ENCODE measurements at places on chromosomes 4 and X.

DNA sequence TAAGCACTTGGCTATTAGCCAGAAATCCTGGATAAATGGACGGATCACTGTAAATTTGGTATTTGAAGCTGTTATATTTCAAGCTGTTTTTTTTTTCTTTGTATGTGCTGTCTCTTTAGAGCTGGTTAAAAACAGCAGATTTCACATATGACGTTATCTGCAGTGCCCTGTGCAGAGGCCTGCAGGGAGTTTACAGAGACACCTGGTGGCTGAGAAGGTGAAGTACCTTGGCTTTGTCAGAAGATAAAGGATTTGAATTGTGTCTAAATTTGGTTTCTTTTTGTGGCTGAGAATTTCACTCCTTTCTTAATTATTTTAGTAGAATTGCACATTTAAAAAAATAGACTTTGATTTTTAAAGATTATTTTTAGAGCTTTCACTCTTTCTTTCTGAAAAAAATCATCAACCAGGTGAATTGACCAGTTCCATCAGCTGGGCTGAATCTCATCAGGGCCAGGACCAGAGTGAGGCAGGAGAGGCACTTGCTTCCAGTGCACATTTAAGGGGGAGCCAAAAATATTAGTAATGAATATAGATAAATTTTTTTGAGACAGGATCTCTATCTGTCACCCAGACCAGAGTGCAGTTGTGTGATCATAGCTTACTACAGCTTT is 9.6 kb upstream of the CHRNA9 start:
- DNase-seq: peak; percentile 64

DNA sequence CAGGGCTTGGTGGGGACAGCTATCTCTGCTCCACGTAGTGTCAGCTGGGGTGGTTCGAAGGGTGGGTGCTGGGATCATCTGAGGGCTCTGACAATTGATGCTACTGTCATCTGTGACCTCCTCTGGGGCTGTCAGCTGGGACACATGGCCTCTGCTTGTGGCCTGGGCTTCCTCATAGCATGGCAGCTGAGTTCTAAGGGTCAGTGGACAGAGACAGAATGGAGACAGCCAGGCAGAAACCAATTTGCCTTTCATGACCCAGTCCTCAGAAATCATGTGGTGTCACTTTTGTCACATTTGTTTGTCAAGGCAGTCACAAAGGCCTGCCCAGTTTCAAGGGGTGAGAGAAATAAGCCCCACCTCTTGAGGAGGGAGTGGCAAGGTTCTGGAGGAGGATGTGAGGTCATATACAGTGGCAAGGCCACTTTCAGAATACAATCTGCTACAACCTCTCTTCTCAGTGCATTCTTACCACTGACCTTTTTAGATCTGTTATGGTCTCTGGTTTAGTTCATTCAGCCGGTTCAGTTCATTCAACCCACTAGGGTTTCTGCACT is 103.6 kb upstream of the BCOR start:
- DNase-seq: no peak

DNA sequence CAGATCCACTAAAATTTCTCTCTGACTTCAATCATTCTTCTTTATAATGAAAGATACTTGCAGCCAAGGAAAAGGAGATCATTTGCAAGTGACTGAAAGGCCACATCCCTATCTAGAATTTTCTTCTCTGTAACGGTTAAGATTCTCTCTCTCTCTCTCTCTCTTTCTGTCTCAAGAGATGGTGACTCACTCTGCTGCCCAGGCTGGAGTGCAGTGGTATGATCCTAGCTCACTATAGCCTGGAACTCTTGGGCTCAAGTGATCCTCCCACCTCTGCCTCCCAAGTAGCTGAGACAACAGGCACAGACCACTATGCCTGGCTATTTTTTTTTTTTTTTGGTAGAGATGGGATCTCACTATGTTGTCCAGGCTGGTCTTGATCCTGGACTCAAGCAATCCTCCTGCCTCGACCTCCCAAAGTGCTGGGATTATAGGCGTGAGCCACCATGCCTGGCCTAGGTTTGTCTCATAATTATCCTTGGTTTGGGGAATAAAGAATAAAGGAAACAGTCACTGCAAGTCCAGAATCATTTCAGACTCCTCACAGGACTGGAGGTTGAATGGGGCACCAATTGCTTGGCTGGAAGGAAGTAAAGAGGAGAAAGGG is 33.3 kb upstream of the GALNT7 start:
- no peak for DNase-seq

GRCh38 chr4:52595001-52595400 is 64.1 kb downstream of the USP46 start:
- no peak for DNase-seq

- no peak for DNase-seq
Observed at GRCh38 chr4:173367946-173368345, 2.8 kb upstream of the SAP30 start.

DNA sequence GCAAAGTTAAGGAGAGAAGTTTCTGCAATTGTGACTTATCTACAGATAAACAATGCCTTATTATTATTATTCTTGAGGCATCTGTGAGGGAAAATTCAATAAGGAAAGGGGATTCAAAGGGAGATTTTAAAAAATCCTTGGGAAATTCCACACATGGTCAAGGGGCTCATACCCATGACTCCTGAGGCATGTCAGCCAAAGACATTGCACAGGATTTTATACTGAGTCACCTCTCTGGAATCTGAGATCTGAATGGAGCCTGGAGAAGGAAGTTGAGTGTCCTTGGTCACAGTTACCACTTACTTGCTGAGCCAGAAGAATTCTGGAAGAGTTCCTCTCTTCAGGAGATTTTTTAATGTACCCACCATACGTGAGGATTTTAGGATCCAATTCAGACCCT is 14.4 kb upstream of the CXCL8 start:
- DNase-seq: no peak

GRCh38 chrX:22406201-22406737 is 133.6 kb downstream of the CBLL2 start:
- no peak for DNase-seq

GRCh38 chrX:154443992-154444754 is at the start of gene FAM50A:
Gene FAM50A (plus strand): TSS chrX:154444141. CDS start chrX:154444236, 95 bp downstream.
- peak; percentile 68 for DNase-seq

GRCh38 chr4:70703619-70704214 is 15.4 kb downstream of the UTP3 start:
- no peak for DNase-seq

- DNase-seq: no peak
Observed at GRCh38 chr4:101254776-101255175, 92.5 kb downstream of the PPP3CA start.

GRCh38 chr4:186144946-186145569 is 40.6 kb downstream of the FAM149A start:
- DNase-seq: no peak

- DNase-seq: no peak
Observed at GRCh38 chr4:1777822-1778641, 15.1 kb upstream of the FGFR3 start.

DNA sequence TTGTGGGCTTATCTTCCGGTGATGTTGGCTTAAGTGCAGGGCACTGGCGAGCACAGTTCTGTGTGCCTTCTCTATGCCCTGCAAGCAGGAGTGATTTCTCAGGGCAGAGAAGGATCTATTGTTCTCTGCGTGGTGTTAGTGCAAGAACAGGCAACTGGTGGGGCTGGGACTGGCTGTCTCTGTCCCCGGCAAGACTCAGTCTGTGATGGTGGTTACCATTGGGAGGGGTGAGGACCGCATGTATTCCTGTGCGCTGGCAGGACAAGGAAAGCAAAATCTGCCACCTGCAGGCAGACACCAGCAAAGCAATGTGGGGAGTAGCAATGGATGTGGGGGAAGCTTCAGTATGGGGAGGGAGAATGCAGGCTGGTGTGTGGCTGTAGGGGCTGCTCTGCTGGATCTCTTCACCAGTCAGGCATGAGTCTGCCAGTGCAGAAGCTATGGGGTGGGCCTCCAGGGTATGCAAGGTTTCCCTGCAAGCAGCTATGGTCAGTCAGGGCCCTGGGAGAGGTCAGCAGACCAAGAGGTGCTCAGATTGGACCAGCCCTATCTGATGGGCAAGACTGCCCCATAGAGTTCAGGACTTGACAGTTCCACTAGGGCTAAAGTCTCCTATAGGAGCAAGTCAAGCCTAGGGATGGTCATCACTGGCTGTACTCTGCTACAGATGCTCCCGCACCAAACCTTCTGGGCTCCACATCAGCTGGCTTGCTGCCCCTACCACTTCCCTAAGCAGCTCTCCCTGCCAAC is 16.8 kb downstream of the PF4 start:
- no peak for DNase-seq

DNA sequence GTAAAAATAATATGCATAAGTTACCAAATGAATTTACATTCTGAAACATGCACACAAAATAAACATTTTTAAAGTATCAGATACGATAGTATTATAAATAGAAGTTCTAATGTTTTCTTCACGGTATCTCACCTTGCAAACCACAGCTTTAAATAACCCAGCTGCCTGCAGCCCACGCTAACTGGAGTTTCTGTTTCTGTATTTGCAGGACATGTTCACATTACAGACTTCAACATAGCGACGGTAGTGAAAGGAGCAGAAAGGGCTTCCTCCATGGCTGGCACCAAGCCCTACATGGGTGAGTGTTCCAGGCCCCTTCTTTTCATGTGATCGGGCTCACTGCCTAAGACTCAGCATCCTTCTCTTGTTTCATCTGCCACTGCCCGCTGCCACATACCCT is 291.7 kb downstream of the EVC2 start:
- no peak for DNase-seq

GRCh38 chr4:112731715-112732114 is 94.8 kb downstream of the LARP7 start:
- DNase-seq: no peak

GRCh38 chrX:102765809-102766208 is 45.3 kb downstream of the GPRASP3 start:
- DNase-seq: no peak

DNA sequence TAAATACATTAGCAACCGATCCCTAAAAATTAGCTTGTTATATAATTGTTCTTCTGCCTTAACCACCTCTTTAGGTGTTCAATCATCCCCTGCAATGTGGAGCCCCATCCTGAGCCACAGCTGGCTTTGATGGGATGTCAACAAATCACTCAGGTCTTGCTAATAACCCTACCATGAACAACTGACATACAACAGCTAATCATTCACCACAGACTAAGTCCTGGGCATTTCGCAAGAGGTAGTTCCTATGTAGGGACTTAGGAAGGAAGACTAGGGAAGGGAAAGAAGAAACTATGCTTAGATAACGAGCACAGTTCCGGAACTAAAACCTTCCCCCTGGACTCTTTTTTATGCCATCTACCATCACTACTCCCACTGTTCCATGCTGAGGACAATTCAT is 63.6 kb upstream of the PTCHD1 start:
- no peak for DNase-seq

- DNase-seq: no peak
Observed at GRCh38 chr4:80010316-80010715, 62.7 kb downstream of the ANTXR2 start.

GRCh38 chr4:84878090-84878489 is 88.4 kb downstream of the WDFY3 start:
- no peak for DNase-seq

DNA sequence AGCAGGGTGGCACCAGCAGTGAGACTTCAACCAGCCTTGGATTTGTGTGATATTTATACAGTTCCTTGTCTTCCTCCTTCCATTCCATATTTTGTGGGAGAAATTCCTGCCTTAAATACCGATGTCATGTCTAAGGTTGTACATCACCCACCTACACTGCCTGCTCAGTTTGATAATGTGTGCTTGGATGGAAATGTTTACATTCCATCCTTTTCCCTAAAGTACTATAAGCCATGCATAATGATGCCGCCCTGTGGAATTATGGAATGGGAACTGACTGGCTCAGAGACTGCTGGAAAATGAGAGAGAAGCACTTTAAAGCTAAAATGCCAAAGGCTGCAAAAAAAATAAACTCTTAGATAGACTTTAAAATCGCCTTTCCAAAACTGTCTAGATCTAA is 11.3 kb upstream of the GLUD2 start:
- no peak for DNase-seq

DNA sequence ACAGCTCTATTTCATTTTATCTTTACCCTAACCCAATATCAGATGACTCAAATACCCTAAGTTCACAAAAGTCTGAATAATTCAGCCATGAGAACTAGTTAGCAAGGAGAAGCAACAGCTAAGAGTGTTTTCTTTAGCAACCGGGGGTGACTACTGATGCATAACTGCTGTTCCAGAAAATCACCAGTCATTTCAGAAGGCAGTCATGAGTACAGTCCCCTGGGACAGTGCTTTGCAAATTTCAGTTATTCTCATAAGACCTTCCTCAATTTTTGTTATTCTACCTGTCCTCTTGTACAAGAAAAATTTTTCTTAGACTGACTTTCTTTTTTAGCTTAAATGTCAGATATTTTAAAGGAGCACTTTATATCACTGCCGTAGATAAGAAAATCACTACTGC is 16.4 kb downstream of the BANK1 start:
- DNase-seq: no peak

- no peak for DNase-seq
Observed at GRCh38 chr4:40446839-40447238, 111.7 kb downstream of the CHRNA9 start.

- no peak for DNase-seq
Observed at GRCh38 chrX:22116605-22117546, 84.8 kb downstream of the PHEX start.

- DNase-seq: no peak
Observed at GRCh38 chrX:119481323-119481801, 13.1 kb downstream of the SLC25A5 start.

- no peak for DNase-seq
Observed at GRCh38 chr4:86441175-86441936, 81.5 kb upstream of the MAPK10 start.

- no peak for DNase-seq
Observed at GRCh38 chr4:10506077-10506476, 48.9 kb upstream of the ZNF518B start.

GRCh38 chr4:139720806-139721205 is 55.2 kb downstream of the MGST2 start:
- DNase-seq: no peak

DNA sequence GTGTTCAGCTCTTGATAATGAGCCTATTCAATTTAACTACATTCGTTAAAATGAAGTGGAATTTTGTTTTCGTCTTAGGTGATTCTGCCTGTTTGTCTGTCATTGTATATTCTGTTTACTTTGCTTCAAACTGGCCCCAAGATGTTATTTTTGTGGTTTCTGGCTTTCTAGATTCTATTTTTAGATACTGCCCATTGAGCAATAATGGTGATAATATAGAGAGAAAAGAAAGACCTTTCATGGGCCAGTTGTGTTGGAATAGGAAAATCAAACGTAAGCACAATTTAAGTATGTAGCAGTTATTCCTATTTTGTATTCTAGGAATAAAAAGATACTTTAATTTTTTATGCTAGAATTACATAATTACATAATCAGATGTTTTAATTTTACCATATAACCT is 4.0 kb downstream of the CDKN2AIP start:
- no peak for DNase-seq

GRCh38 chr4:70399319-70399718 is 1.6 kb downstream of the OPRPN start:
- DNase-seq: no peak

Data from activated CD4-positive, alpha-beta T cell treated with anti-CD3 and anti-CD28 coated beads for 4 hours (primary cell).